ENCODE measurements at places on chromosomes 5 and 9. TPM values are rescaled to one million over a fixed set of nuclear protein-coding genes. Genes with fewer than 3 reads are reported as not detected.

- DNase-seq = no peak
Observed at GRCh38 chr5:103451261-103451660, 111.3 kb downstream of the NUDT12 start.

DNA sequence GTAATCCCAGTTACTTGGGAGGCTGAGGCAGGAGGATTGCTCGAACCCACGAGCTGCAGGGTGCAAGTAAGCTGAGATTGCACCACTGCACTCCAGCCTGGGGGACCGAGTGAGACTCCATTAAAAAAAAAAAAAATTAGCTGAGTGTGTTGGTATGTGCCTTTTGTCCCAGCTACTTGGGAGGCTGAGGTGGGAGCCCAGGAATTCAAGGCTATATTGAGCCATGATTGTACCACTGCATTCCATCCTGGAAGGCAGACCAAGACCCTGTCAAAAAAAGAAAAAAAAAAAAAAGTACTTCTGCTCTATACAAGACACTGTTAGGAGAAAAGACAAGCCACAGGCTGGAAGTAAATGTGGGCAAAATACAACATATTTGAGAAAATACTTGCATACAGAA lies 68.5 kb upstream of the FBXW11 start:
- no peak for DNase-seq

- DNase-seq = no peak
Observed at GRCh38 chr5:60794691-60795090, 49.4 kb downstream of the ELOVL7 start.

GRCh38 chr5:35436400-35437057 lies 181.1 kb upstream of the SPEF2 start:
- peak; percentile 12 for DNase-seq

GRCh38 chr5:25107853-25108252 lies 463.1 kb upstream of the CDH10 start:
- DNase-seq = no peak

DNA sequence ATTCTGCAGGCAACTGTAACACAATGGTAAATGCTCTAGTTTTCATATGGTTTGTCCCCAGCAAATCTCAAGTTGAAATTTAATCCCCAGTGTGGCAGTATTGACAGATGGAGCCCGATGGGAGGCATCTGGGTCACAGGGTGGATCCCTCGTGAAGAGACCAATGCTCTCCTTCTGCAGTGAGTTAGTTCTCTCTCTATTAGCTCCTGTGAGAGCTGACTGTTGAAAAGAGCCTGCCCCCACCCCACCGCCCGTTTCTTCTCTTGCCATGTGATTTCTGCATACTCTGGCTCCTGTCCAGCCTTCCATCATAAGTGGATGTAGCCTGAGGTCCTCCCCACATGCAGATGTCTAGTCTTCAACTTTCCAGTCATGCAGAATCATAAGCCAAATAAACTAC lies 27.0 kb downstream of the IARS1 start:
- DNase-seq = no peak

DNA sequence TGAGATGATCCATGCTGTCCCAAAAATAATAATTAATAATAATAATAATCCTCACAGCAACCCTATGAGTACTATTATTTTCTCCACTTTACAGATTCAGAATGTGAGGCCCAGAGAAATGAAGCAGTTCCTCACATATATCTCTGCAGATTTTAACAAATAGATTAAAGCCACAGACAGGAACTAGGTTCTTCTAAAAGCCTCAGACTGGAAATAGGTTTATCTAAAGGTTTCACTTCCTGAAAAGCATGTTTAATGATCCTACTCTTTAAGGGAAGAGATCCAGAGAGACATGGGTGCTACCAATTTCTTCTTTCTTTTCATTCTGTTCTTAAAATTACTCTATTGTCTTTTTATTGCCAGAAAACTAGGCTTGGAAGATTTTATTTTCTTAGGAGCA lies 1079.4 kb upstream of the COX7C start:
- DNase-seq = no peak

GRCh38 chr5:141234109-141234667 lies 11.0 kb upstream of the PCDHB15 start:
- DNase-seq = no peak

The ZNG1A gene
- polyA plus RNA-seq = 97.2 TPM

The FIBCD1 gene
- polyA plus RNA-seq = 0.54 TPM

GRCh38 chr9:120865176-120865575 lies 11.8 kb downstream of the PHF19 start:
- DNase-seq = no peak

- DNase-seq = no peak
Observed at GRCh38 chr5:142746532-142747433, 23.4 kb upstream of the ARHGAP26 start.
